Stomach (tissue), 19 donors: ENCODE measurements at places on chromosomes 6 and 20. TPM values are rescaled to one million over a fixed set of nuclear protein-coding genes. Genes with fewer than 3 reads are reported as not detected.

- no peaks in the 10 kb centered on the region for H3K36me3 ChIP-seq
- no peak overlapping the region for H3K4me3 ChIP-seq
- DNase-seq: no peak
- no peaks in the 10 kb centered on the region for H3K4me1 ChIP-seq
- H3K27ac ChIP-seq: no peak overlapping the region
- no peaks in the 10 kb centered on the region for H3K27me3 ChIP-seq
Measured at GRCh38 chr6:147879031-147879580, 370.6 kb downstream of the SAMD5 start.

GRCh38 chr6:132067286-132067685 is 116.1 kb upstream of the CCN2 start:
- H3K36me3 ChIP-seq: no peaks in the 10 kb centered on the region
- no peak overlapping the region for H3K27ac ChIP-seq
- H3K4me3 ChIP-seq: no peak overlapping the region
- H3K27me3 ChIP-seq: no peaks in the 10 kb centered on the region
- no peaks in the 10 kb centered on the region for H3K4me1 ChIP-seq
- DNase-seq: no peak

The TRAPPC3L gene
- total RNA-seq: not detected

The LY6G5C gene
- not detected for total RNA-seq

DNA sequence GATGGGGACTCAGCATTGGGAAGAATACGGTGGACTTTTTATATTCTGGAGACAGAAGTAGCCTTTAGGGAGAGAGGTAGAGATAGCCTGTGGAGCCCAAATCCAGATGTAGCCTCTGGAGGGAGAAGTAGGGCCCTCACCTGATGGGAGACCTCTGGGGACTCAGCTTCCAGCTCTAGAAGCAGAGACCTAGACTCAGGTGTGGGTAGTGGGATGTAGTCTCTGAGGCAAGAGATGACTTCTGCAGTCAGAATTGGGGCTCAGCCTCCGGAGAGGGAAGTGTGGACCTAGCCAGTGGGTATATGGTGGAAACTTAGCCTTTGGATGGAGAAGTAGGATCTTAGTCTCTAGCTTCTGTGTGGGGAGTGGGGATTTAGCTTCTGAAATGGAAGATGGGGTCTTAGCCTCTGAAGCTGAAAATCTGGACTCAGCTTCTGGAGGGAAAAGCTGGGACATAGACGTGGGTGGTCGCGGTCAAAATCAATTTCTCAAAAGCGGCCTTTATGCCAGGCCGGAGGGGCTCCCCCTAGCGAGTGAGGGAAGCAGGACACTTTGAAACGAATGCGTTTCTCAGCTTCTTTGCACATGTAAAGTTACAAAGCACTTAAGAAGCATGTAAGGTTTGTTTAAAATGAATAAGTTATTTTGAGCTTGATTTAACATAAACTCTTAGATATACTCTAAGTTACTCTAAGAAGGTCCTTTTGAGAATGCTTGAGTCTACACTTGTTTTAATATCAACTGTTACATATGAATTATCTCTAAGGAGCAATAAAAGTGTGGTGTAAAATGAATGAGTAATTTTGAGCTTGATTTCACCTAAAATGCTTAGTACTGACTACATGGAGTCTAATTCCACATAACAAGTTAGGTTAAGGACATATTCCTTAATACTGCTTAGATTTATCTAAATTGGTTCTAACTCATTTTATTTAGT is 12.9 kb upstream of the ZNF343 start:
- H3K27me3 ChIP-seq: no peaks in the 10 kb centered on the region
- H3K4me1 ChIP-seq: peaks cover 4% of the 10 kb centered on the region
- H3K36me3 ChIP-seq: no peaks in the 10 kb centered on the region
- DNase-seq: peak; percentile 69
- no peak overlapping the region for H3K4me3 ChIP-seq

DNA sequence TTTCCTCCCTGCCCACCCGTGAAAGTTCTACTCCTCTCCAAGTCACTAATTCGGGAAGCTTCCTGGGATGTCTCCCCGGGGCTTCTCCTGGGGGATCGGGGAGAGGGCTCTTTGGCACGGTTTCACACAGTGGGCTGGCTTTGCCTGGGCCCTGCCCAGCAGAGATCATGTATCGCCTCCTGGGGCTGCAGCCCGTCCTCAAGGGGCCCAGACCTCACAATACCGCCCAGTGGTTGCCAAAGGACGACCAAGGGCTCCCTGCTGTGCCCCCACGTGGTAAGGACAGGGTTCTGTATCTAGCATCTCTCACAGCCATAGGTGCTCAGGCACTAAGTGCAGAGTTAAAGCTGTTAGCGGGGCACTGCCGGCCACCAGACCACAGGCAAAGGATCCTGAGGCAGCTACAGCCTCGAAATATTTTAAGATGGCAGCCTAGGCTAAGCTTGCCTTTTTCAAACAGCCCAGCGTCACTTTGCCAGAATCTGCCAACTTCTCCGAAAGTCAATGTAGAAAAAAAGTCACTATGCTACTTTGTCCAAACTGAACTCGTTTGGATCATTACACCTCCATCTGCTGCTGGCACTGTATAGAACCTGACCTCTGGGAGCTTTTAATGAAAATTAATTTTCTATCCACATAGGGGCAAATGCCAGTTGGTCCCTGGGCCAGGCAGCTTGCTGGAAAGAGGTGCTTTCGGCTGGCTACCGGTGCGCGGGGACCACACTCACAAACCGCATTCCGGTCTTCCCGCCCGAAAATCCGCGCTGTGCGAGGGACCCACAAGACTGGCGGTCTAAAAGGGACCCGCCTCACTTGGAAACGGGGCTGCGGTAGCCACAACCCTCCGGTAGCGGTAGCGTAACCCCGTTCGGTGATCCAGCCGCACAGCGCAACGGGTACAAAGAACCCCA is 1.3 kb upstream of the NNAT start:
- H3K36me3 ChIP-seq: peaks cover 36% of the 10 kb centered on the region
- DNase-seq: peak; percentile 22
- H3K4me1 ChIP-seq: peaks cover 83% of the 10 kb centered on the region
- H3K27me3 ChIP-seq: no peaks in the 10 kb centered on the region

The CTAGE9 gene
- total RNA-seq: not detected

- H3K27ac ChIP-seq: no peak overlapping the region
- no peak overlapping the region for H3K4me3 ChIP-seq
- H3K36me3 ChIP-seq: no peaks in the 10 kb centered on the region
Measured at GRCh38 chr6:55918639-55919038, 43.2 kb upstream of the BMP5 start.

GRCh38 chr6:132202574-132202973 is 198.7 kb downstream of the MOXD1 start:
- H3K4me3 ChIP-seq: no peak overlapping the region
- DNase-seq: peak; percentile 90
- no peaks in the 10 kb centered on the region for H3K36me3 ChIP-seq
- no peak overlapping the region for H3K27ac ChIP-seq

DNA sequence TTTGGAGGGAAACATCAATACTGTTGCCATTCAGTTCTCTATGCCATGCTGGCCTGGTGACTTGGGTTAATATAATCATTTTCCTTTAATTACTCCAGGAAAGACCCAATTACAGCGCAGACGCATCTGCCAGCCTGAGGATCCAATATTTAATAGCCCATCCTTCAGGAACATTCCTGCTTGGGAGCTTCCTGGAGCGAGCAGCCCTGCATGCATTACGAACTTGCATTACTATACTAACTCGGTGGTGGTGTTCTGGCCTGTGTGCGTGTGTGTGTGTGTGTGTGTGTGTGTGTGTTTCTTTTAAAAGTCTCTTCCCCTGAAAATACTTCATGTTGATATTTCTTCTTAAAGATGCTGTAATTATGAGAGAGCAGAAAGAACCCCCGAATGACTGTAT is 26.5 kb downstream of the PMEPA1 start:
- H3K27me3 ChIP-seq: no peaks in the 10 kb centered on the region
- no peaks in the 10 kb centered on the region for H3K36me3 ChIP-seq
- H3K4me1 ChIP-seq: peaks cover 44% of the 10 kb centered on the region
- no peak for DNase-seq
- H3K4me3 ChIP-seq: no peak overlapping the region

- H3K4me3 ChIP-seq: no peak overlapping the region
- no peaks in the 10 kb centered on the region for H3K4me1 ChIP-seq
- no peak for DNase-seq
- H3K27ac ChIP-seq: no peak overlapping the region
Measured at GRCh38 chr6:106415921-106416320, 55.4 kb downstream of the CRYBG1 start.

The EYA2 gene
- total RNA-seq: 2.6 TPM

- H3K4me1 ChIP-seq: peaks cover 23% of the 10 kb centered on the region
- no peak overlapping the region for H3K4me3 ChIP-seq
- DNase-seq: no peak
- peaks cover 54% of the 10 kb centered on the region for H3K36me3 ChIP-seq
- no peak overlapping the region for H3K27ac ChIP-seq
Measured at GRCh38 chr6:20542927-20543602, 8.8 kb downstream of the CDKAL1 start.

The PI16 gene
- 21.3 TPM for total RNA-seq

DNA sequence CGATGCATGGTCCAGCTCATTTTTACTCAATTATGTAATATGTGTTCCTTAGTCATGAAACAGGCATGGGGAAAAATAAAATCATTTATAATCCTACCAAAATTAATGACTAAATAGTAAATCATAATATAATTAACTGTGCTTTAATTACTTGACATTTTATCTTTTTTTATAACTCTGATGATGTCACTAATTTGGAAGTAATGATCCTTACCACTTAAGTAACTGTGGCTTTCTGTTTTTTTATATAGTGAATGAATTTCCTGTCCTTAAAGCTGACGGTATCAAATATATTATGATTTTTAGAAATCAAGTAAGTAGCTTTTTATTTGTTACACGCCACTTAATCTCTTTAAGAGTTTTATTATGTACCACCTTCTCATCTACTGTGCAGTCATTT is 32.2 kb downstream of the CSE1L start:
- no peaks in the 10 kb centered on the region for H3K4me1 ChIP-seq
- H3K36me3 ChIP-seq: peaks cover 100% of the 10 kb centered on the region
- H3K27me3 ChIP-seq: no peaks in the 10 kb centered on the region
- no peak overlapping the region for H3K4me3 ChIP-seq
- no peak for DNase-seq

DNA sequence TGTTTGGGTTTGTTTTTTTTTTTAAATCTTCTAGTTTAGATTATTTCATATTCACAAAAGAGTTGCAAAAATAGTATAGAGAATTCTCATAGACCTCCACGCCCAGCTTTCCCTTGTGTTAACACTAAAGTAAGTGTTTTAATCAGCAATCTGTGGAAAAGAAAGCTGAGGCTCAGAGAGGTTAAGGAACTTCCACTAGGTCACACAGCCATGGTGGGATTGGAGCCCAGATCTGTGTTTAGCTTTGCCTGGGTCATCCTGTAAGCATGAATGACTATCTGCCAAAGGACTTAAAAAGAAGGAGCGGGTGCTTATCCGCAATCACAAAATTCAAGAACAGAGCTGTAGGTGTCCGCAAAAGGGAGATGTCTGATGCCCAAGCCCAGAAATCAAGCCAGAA is 60.5 kb downstream of the EDN3 start:
- DNase-seq: no peak
- no peak overlapping the region for H3K4me3 ChIP-seq
- H3K4me1 ChIP-seq: no peaks in the 10 kb centered on the region
- no peaks in the 10 kb centered on the region for H3K36me3 ChIP-seq

- no peak for DNase-seq
- H3K4me3 ChIP-seq: no peak overlapping the region
- H3K36me3 ChIP-seq: no peaks in the 10 kb centered on the region
- H3K4me1 ChIP-seq: peaks cover 31% of the 10 kb centered on the region
Measured at GRCh38 chr6:147219463-147219862, 15.2 kb downstream of the STXBP5 start.

DNA sequence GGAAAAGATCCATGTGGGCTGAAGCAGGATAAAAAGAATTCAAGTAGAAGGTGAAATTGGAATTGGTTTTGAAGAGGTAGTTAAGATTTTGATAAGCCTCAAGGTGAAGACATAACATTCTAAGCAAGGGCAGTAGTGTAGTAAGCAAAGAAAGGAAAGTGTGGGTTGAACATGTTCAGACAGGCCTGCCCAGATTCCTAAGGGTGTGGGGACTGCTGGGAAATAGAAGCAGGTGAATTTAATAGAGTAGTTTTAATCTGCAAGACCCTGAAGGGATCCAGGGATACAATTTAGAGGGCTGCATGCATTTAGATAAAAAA is 19.1 kb downstream of the TAB2 start:
- peaks cover 63% of the 10 kb centered on the region for H3K4me1 ChIP-seq
- H3K27ac ChIP-seq: peak overlapping the region; percentile 52
- peak; percentile 46 for DNase-seq
- no peaks in the 10 kb centered on the region for H3K27me3 ChIP-seq
- H3K4me3 ChIP-seq: no peak overlapping the region

DNA sequence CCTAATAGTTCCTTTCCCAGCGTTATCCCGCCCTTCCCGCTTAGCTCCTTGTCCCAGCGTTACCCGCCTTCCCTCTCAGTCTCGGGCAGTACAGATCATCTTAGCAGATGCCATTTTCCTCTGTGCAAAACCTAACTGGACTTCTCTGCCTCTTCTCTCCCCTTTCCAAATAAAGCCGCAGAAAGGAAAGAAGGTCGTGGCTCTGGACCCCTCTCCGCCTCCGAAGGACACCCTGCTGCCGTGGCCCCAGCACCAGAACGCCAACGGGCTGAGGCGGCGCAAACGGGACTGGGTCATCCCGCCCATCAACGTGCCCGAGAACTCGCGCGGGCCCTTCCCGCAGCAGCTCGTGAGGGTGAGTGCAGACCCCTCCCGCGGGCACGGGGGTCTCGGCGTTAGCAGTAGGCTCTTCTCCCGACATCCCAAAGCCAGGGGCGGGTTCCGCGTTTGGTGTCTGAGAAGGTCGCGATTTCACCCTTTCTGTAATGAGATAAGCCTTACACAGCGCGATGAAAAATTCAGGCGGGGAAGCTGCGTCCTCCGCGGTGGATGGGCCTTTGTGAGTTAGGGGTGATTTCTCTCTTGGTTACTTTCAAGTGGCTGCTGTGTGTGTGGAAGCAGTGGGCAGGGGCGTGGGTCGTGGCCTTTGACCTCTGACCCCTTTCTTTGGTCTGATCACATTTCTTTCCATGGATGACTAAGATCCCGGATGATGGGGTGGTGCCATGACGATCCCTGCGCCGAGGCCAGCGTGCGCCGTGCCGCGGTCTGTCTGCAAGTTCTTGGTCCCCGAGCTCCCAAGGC is 292.7 kb downstream of the TAF4 start:
- H3K4me3 ChIP-seq: no peak overlapping the region
- no peaks in the 10 kb centered on the region for H3K36me3 ChIP-seq
- H3K27ac ChIP-seq: no peak overlapping the region
- H3K27me3 ChIP-seq: peaks cover 41% of the 10 kb centered on the region
- DNase-seq: no peak

The PACRG gene
- not detected for total RNA-seq

The PACSIN1 gene
- total RNA-seq: 2.2 TPM

The RAET1E gene
- total RNA-seq: not detected

The NKAIN4 gene
- 4.4 TPM for total RNA-seq

DNA sequence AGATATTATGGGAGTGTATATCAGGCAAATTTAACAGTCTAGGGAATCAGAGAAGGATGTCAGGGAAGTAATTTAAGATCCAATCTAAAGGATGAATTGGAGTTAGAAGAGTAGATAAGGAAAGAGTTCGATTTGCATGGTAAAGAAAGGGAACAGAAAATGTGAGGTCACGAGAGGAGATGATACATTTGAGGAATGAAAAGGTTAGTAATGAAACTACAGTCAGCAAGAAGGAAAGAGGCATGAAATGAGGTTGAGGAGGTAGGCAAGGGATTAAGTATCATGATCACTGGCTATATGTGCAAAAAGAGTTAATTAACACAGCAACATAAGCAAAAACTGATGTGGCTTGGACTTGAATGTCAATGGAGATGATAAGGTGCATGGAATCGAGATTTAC is 22.4 kb downstream of the ZNF318 start:
- H3K36me3 ChIP-seq: peaks cover 96% of the 10 kb centered on the region
- no peaks in the 10 kb centered on the region for H3K27me3 ChIP-seq
- H3K4me1 ChIP-seq: no peaks in the 10 kb centered on the region
- DNase-seq: no peak
- H3K27ac ChIP-seq: no peak overlapping the region
- H3K4me3 ChIP-seq: no peak overlapping the region
